ENCODE measurements at places on chromosomes 4 and X.

DNA sequence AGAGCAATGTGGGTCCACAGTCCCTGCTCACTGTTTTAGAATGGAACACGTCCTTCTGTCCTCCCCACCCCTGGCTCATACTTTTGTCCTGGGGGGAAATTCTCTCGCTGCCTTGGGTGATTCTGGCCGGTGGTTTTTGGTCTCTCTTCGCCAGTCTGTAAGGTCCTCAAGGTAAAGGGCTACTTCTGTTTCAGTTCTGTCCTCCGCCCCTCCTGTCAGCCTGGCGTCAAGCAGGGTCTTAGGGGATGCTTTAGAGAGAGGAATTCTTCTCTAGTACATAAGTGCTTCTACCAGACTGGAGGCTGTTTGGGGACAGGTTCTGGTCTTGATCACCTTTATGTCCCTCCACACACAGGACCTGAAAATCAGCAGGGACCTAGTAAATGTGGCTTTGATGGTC is 617 bp upstream of the MRFAP1L1 start:
- no peak for DNase-seq

GRCh38 chr4:2301225-2301642 is 39.3 kb upstream of the MXD4 start:
- DNase-seq = no peak

DNA sequence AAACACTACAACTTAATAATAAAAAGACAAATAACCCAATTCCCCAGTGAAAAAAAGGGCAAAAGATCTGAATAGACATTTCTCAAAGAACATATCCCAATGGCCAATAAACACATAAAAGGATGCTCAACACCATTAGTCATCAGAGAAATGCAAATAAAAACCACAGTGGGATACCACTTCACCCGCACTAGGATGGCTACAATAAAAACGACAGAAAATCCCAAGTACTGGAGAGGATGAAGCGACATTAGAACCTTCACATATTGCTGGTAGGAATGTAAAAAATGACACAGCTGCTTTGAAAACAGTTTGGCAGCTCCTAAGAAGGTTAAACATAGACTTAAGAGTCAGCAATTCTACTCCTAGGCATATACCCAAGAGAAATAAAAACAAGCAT is 140.6 kb upstream of the ARX start:
- DNase-seq = no peak

GRCh38 chrX:151985531-151985930 is 11.1 kb upstream of the GABRE start:
- DNase-seq = no peak

- DNase-seq = no peak
These were observed 247.7 kb upstream of the ARSJ start for GRCh38 chr4:114226968-114227760.

- DNase-seq = no peak
These were observed 90.4 kb upstream of the PCDH10 start for GRCh38 chr4:133058701-133059100.

- no peak for DNase-seq
These were observed 3.1 kb downstream of the DUSP9 start for GRCh38 chrX:153649915-153650782.

DNA sequence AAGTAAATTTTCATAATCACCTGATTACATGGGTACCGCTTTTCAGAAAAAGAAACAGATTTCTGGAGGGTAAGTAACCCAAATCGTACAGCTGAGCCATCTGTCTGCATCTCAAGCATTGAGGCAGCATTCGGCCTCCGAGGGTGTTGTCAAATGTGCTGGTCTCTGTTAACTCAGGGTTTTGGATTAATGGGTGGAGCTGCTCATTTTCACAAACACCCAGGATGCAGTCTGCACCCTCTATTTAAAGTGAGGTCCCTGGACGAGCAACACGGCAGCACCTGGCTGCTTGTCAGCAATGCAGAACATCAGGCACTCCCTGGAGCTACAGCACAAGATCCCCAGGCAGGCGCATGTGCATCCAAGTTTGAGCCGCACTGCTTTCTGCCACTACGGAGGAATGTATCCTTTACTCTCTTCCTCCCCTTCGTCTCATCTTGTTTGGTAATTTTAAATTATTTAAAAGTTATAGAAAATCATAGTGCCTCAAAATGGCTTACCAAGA is 24.7 kb upstream of the NAP1L5 start:
- DNase-seq = no peak

DNA sequence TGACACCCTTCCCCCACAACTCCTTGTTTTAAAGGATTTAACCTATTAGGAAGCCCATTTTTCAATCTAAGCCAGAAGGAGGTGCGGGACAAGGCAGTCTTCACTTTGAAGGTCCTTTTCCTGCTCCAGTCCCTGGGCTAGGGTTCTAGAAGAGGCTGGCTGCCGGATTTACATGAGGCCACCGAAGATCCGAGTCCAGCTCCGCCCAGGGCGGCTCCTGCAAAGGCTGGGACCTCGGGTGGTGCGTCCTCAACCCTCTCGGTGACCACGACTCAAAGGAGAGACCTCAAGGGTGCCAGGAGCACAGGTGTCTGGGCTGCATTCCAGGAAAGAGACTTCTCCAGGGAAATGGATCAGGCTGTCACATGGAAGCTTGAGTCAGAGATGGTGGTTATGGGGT is 471.6 kb downstream of the PCDH19 start:
- no peak for DNase-seq

DNA sequence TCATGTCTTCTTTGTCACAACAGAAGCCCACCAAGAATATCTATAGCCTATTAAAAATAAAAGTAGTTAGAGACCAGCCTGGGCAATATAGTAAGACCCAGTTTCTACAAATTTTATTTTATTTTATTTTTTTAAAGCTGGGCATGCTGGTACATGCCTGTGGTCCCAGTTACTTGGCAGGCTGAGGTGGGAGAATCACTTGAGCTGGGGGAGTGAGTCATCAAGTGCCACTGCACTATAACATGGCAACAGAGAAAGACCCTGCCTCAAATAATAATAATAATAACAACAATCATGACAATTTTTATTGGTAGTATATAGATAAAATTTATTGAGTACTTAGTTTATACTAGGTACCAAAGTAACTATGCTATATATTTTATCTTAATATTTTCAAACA is 93.0 kb upstream of the NPFFR2 start:
- no peak for DNase-seq

DNA sequence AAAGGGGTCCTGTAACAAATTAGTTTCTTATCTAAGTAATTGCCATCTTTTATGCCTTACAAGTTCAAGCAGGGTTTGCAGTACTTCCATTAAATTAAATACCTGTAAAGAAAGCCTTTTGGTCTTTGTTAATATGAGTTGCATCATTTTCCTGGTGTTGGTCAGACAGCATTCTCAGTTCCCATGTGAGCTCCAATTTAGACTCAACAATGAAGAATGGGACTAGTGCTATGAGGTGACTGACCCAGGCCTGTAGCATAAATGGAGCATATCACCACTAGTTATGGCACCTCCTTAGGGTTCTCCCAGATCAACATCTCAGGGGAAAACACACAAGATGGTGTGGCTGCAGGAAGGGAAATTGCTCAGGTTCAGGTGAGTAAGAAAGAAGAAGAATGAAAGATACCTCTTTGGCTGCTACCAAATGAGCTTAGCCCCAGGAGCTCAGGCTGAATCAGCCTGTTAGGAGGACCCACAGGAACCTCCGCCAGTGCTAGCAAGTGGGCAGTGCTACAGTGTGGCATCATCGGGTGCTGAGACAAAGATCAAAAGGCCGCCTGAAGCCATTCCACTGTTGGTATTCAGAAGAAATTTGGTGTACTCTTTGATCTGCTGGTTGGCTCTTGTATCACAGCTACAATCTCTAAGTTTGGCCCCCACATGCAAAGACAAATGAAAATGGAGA is 1.8 kb downstream of the TTC29 start:
- DNase-seq = no peak

DNA sequence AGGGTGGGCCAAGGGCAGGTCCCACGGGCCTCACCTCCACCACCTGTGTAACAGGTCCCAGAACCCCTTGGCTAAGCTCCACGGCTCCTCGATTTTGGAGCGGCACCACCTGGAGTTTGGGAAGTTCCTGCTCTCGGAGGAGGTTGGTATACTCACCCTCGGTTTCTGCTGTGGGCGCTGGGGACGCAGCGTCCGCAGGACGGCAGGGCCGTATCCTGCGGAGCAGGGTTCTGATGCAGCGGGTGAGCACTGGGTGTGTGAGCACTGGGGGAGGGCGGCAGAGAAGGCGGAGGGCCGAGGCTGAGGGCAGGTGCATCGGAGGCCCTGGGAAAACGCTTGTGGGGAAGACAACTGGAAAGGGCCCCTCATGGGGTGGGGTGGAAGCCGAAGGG is 11.0 kb downstream of the ATP5ME start:
- peak; percentile 26 for DNase-seq

GRCh38 chr4:6969826-6970800 is 60.5 kb downstream of the TBC1D14 start:
- DNase-seq = no peak

GRCh38 chrX:55109306-55109705 is 20.5 kb downstream of the PAGE2 start:
- DNase-seq = no peak

Measured in right hindlimb (tissue), 1 donor.